ENCODE measurements at places on chromosomes 1 and 21. TPM values are rescaled to one million over a fixed set of nuclear protein-coding genes. Genes with fewer than 3 reads are reported as not detected.

DNA sequence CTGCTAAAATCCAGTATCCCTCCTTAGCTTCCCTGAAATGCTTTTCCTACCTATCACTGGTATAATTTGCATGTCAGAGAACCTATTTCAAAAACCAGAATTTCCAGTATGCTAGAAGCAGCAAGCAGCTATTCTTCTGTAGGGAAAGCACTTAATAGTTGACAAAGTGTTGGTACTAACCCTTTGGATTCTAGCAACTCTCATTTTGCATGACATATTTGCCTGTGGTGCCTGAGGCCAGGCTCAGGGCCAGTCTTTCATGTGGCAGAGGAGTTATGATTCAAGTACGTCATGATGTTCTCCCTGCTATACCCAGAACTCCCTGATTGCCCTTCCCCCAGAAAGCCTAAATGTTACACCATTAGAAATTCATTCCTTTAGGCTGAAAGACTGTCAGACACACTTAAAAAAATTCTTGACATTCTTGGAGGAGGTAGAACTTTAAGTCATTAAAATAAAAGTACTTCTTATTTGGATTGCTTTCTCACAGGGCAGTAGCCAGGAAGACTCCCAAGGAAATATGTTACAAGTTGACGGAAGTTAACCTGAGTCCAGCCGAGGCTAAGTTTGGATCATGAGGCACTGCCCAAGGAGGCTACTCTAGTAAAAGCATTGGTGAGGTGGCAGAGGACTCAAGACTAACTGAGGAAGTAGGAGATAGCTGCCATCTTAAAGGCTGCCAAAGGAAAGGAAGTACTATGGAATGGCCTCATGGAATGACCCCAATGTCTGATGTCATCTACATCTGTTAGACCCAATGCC is 298.4 kb upstream of the SPAG17 start:
- DNase-seq: no peak

DNA sequence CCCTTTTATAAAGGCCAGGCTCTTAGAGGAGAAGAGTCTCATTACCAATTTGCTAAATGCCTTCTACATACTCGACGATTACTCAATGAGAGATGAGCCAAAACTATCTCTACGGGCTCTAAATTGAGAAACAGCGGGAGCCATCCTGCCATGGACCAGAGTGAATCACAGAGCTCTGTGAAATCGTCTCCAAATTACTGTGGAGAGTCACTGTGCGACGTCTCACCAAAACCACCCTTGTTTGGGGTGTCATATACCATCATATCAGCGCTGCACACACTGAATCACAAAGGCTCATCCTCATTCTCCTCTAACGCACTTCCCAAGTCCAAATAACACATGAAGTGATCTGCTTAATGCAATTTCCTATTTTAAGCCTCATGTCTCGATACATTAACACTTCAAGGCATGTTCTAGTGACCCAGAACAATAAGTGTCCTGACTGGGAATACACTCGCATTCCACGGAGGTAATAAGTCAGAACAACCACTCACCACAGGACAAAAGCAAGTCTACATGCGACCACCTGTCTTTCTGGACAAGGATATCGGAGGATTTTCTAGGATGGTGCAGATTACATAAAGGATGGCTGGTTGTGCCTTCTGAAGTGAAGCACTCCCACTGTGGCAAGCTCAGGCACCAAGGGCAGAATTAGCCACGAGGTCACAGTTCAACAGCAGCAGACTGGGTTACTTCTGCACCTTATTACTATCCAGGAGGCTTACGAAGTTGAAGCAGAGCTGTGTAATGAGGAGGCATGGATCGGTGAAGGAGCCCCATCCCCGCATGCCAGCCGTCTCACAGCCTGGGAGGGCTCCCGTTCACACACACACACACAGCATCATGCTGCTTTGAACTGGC is 44.3 kb downstream of the NID1 start:
- DNase-seq: no peak

DNA sequence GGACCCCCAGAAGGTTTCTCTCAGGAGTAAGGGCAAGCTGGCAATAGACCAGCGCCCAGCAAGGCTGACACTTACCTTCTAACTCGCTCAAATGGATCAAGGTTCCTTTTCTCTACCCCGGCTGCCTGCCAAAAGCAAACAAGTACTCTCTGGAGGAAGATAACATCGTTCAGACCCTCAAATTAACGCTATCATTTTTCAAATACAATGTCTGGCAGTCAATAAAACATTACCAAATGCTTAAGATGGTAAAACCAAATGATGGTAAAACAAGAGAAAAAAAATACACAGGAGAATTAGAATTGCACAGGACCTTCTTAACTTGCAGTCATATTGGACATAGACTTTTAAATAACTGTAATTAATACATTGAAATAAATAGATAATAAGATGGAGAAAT is 148.1 kb downstream of the SPATA46 start:
- DNase-seq: no peak

- DNase-seq: no peak
These were observed 38.9 kb downstream of the PLPP3 start for GRCh38 chr1:56540467-56540866.

Gene NUP210L
- total RNA-seq: 0.25 TPM

Measured in right cardiac atrium (tissue), 5 donors.